ENCODE measurements at places on chromosomes 11 and 22. TPM values are rescaled to one million over a fixed set of nuclear protein-coding genes. Genes with fewer than 3 reads are reported as not detected.

Gene CHRM1
- total RNA-seq, result not detected

Gene MRGPRE
- total RNA-seq, result not detected

Gene OR51G2
- total RNA-seq, result not detected

Gene VWCE
- total RNA-seq, result 16.8 TPM

Gene KRTAP5-7
- total RNA-seq, result not detected

Gene ZNF280B
- total RNA-seq, result 0.37 TPM

Gene RGL4
- not detected for total RNA-seq

Gene KCNK4
- total RNA-seq, result not detected

Gene FLRT1
- not detected for total RNA-seq

Gene CD3G
- total RNA-seq, result not detected

Gene PDGFB
- total RNA-seq, result 4.2 TPM

Gene DLG2
- 0.93 TPM for total RNA-seq

Gene POU2AF2
- not detected for total RNA-seq

Gene SYT8
- not detected for total RNA-seq

Gene GDPD4
- total RNA-seq, result not detected

Gene TP53I11
- total RNA-seq, result 115 TPM

Gene DEFB131B
- total RNA-seq, result not detected

Gene CDCA5
- 2.6 TPM for total RNA-seq

Gene NUP50
- 24.8 TPM for total RNA-seq

Gene CEP126
- total RNA-seq, result 4.1 TPM

Gene SELENOH
- 104 TPM for total RNA-seq

Gene NNMT
- 895 TPM for total RNA-seq

Gene CYB5R3
- total RNA-seq, result 143 TPM

Gene TEAD1
- total RNA-seq, result 55.7 TPM

Gene ACTN3
- total RNA-seq, result not detected

Gene SMC1B
- not detected for total RNA-seq

Gene WNT11
- total RNA-seq, result 1.4 TPM

Gene CBLIF
- not detected for total RNA-seq

Gene TSG101
- total RNA-seq, result 87.3 TPM

Gene PHLDA2
- 4.1 TPM for total RNA-seq

Gene HEPN1
- not detected for total RNA-seq

Gene SLC29A2
- total RNA-seq, result not detected

Gene ZNF215
- total RNA-seq, result 0.98 TPM

Gene DNAJB7
- not detected for total RNA-seq

Gene SERHL2
- total RNA-seq, result 3.6 TPM

Gene GLYATL2
- total RNA-seq, result not detected

Gene TEX12
- 0.31 TPM for total RNA-seq

Gene CASP1
- total RNA-seq, result 8.5 TPM

Gene MYOD1
- total RNA-seq, result not detected

Gene KRTAP5-1
- total RNA-seq, result not detected

Gene OLFML1
- 24.4 TPM for total RNA-seq

Gene ROM1
- 25.3 TPM for total RNA-seq

Gene TRPM5
- total RNA-seq, result not detected

Gene IFITM10
- total RNA-seq, result 1.6 TPM

Gene TRPC6
- total RNA-seq, result 0.06 TPM

Gene PLAAT3
- 53.7 TPM for total RNA-seq

Gene SEPTIN3
- not detected for total RNA-seq

Gene BIRC3
- 0.05 TPM for total RNA-seq

Gene CRYBB2
- not detected for total RNA-seq

Gene SLC6A5
- not detected for total RNA-seq

Gene OR8G1
- total RNA-seq, result not detected

Gene ACER3
- 5.7 TPM for total RNA-seq

Gene SCGB1D2
- not detected for total RNA-seq

Gene C11orf54
- 28.8 TPM for total RNA-seq

Measured in cardiac ventricle fibroblast (primary cell).